ENCODE measurements at places on chromosomes 7 and 10.

- no peak for DNase-seq
Measured at GRCh38 chr7:79308192-79308591, 145.3 kb downstream of the MAGI2 start.

DNA sequence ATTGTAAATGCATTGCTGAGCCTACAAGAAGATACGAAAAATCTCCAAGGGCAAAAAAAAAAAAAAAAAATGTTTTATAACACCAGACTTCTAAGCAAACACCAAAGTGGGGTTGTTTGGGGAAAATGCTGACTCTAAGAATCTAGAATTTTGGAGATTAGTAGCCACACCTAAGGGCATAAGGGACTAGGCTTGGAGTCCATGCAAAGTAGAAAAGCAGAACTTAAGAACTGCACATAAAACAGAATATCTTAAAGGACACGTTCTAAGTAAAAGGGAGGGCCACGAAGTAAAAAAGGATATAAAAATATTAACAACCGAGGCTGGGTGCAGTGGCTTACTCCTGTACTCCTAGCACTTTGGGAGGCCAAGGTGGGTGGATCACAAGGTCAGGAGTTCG lies 269.8 kb upstream of the AUTS2 start:
- DNase-seq: no peak

DNA sequence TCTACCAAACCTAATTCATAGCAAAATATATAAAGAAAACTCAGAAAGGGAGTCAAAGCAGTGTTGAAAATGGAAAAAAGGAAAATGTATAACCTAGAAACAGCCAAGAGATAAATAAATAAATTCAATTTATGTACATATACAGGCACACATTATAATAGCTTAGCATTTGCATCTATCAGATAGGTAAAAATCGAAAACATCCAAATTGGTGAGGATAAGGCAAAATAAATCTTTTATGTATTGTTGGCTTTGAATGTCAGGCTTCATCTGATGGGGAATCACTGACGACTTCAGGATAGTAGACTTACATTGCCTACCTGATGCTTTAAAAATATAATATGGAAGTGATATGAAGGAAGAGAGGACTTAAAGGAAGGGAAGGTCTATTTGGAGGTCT lies 20.6 kb upstream of the CHRM2 start:
- DNase-seq: no peak

DNA sequence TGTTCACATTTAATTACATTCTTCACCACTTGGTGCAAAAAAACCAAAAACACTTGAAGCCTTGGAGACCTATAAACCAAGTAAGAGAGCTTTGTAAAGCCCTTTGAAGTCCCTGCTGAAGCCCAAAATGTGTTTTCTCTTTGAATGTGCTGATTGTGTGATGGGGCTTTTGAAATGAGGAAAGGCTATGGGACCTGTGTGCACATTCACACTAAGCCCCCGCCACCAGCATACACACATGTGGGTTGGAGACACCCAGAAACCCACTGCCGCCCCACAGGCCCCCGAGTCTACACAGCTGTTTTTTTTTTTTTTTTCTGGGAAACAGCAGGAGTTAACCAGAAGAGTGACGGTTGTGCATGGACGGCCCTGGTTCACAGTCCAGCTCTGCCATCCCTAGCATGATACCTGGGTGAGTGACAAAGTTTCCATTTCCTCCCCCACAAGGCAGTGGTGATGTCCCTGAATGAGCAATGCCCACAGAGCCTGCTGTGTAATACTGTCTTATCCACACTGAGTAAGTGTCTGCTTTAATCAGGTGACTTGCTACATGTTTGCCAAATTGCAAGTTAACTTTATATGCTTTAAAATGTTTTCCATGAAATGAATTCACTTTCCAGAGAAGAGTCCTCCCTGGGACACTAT lies 154.6 kb upstream of the GDF10 start:
- no peak for DNase-seq

DNA sequence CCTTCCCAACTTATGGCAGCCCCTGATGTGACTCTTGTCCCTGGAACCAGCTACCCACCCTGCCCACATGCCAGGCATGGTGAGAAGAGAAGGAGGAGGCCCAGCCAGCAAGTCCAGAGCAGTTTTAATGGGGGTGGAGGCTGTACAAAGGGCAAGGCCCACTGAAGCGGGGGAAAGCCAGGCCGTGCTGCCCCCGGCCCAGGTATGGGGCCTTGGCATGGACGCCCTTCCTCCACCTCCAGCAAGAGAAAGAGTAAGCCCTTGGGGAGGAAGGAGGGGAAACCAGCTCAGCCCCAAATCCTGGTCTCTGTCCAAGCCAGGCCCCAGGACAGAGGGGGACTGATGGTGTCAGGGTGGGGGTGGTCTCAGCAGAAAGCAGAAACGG lies 7.0 kb downstream of the NFKB2 start:
- no peak for DNase-seq

GRCh38 chr10:73983096-73984047 lies 14.5 kb upstream of the VCL start:
- DNase-seq: no peak

DNA sequence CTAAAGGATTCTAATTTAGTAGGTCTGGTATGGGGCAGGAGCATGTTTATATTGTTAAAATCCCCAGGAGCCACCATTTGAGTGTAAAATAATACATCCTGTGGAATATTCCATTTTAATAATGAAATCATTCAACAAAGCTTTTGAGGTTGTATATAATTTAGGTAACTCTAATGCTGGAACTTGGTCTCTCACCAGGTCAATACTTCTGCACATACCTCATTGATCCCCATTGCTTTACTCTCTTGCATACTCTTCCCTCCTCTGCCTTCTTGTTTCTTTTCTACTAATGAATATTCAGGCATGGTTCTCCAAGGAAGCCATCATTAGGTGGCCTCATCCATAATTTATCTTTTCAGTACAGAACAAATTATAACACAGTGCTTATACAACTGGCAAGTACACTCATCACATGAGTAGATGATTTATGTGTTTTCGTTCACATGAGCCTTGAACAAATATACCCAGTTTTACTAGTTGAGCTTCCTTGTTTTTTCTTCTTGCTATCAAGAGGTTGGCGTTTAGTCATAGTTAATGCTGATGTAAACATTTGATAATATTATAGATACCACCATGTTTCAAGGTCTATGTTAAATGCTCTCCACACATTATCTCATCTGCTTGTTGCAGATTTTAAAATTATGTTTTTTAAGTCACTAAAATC lies 7.2 kb downstream of the PALS2 start:
- no peak for DNase-seq

GRCh38 chr10:31930023-31930751 lies 1.6 kb upstream of the ARHGAP12 start:
- DNase-seq: no peak

DNA sequence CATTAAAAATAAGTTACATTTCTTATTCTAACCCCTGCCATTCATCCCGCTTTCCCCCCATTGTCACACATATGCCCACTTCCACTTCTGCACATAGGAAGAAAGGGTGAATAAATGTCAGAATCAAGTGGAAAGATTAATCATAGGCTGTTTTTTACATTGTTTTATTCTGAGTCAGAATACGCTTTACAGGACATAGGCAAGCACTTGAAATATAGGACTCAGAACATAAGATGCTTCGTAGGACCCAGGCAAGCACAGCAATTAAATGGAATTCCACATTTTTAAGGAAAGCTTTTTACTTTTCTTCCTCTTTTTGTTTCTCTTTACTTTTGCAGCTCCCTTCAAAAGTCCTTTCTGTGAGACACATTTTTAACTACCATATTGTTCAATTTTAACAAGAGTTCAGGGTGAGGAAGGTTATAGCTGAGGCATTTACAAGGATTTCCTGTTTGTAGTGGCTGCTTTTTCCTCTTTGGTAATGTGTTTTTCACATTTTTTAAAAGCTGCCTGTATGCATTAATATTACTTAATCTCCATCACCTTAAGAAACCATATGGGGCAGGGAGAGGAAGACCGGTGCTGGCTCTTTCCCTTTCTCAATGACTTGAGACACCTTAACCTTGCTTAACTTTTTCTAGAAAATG lies 130.0 kb downstream of the TES start:
- DNase-seq: no peak

- no peak for DNase-seq
Measured at GRCh38 chr10:74675484-74675883, 150.9 kb upstream of the KAT6B start.

- no peak for DNase-seq
Measured at GRCh38 chr7:47145186-47145725, 436.7 kb downstream of the TNS3 start.

DNA sequence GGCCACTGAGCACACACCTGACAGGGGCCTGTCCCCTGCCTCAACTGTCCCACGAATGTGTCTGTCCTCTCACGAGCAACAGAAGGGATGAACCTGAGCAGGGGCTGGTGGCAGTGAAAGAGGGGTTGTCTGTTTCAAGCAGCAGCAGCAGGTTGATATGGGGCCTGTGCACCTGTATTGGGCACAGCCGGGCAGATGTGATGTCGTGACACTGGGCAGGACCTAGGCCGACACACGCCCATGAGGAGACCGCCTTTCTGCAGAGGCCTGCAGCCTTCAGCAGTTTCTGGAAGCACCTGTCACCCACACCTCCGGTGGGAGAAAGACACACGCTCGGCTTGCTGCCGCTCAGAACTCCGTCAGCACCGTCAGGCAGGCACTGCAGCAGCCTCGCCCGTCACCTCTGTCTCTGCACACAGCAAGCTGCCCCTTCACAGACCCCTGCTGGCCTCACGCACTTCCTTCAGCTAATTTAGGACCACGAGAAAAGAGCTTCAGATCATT lies 48.5 kb downstream of the AMZ1 start:
- DNase-seq: no peak

- DNase-seq: no peak
Measured at GRCh38 chr7:1085266-1085665, 2.6 kb upstream of the GPER1 start.

GRCh38 chr10:130029209-130029608 lies 65.1 kb upstream of the EBF3 start:
- DNase-seq: no peak

Measured in effector CD8-positive, alpha-beta T cell (primary cell).